Mesothelial cell of epicardium (in vitro differentiated cells): ENCODE measurements at places on chromosomes 2 and 18.

DNA sequence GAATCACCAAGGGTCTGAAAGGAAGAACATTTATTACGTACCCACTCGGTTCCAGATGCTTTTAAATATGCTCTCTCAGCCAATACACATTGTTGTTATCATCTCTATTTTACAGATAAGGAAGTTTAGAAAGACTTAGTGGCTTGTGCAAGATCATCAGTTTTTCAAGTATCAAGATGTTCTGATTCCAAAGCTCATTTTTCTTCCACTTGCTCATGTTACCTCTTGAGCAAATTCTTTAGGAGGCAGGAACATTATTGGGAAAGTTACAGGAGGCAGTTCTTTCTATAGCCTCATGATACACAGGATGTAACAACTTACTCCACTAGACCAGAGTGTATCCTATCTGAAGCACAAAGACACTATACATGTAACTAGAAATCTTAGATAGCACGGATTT lies 65.0 kb upstream of the MMADHC start:
- peak overlapping the region; percentile 22 for H3K27ac ChIP-seq
- H3K27me3 ChIP-seq: no peaks in the 10 kb centered on the region
- DNase-seq: no peak
- H3K36me3 ChIP-seq: peaks cover 4% of the 10 kb centered on the region
- H3K4me3 ChIP-seq: no peak overlapping the region
- H3K4me1 ChIP-seq: peaks cover 40% of the 10 kb centered on the region

DNA sequence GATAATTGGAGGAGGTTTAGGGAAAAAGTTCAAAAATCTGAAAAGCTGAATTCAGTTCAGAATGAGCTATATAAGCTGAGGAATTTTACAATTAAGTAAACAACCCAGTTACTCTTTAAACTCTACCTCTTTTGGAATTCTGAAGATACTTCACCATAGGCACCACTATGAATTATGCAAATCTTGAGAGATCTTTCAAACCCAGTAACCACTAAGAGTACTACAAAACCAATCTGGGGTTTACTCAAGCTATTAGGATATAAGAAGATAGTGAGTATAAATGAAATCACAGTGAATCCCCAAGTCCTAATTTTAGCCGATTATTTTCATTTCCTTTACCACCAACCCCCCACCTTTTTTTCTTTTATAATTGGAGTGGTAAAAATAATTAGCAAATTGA lies 6.0 kb upstream of the CTLA4 start:
- H3K4me3 ChIP-seq: no peak overlapping the region
- no peaks in the 10 kb centered on the region for H3K4me1 ChIP-seq
- no peaks in the 10 kb centered on the region for H3K36me3 ChIP-seq
- H3K27me3 ChIP-seq: peaks cover 11% of the 10 kb centered on the region
- DNase-seq: no peak

- peaks cover 30% of the 10 kb centered on the region for H3K36me3 ChIP-seq
- DNase-seq: no peak
- H3K4me3 ChIP-seq: no peak overlapping the region
- H3K27ac ChIP-seq: no peak overlapping the region
- no peaks in the 10 kb centered on the region for H3K27me3 ChIP-seq
These were observed 26.4 kb downstream of the NBEAL1 start for GRCh38 chr2:203040966-203041521.

DNA sequence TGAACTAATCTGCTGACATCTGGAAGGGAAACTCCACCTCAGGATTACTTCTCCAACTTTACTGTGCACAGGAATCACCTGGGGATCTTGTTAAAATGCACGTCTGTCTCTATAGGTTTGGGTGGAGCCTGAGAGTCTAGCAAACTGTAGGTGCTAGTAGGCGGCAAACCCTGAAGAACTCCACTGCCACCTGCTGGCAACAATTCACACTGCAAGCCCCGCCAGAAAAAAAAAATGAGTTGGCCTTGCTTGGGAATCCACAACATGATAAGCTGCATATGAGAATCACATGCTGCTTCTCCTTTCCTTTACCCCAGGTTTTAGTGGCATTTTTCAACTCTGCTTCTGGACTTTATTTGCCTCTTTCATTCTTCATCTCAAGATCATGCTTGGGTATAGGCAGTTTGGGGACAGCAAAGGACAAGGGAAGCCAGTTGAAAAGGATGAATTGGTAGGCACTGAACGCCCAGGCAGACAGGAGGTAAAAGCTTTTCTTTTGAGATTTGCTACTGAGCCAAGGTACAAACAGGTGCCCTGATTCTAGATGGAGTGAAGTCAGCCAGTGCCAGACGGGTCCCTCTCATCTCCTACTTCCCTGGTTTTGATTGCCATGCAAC lies 88.8 kb downstream of the VIT start:
- no peak overlapping the region for H3K27ac ChIP-seq
- H3K4me1 ChIP-seq: peaks cover 13% of the 10 kb centered on the region
- no peaks in the 10 kb centered on the region for H3K36me3 ChIP-seq
- H3K4me3 ChIP-seq: no peak overlapping the region
- H3K27me3 ChIP-seq: peaks cover 10% of the 10 kb centered on the region
- no peak for DNase-seq

- H3K4me1 ChIP-seq: peaks cover 8% of the 10 kb centered on the region
- peaks cover 83% of the 10 kb centered on the region for H3K27me3 ChIP-seq
These were observed at the start of gene ANKRD29 for GRCh38 chr18:23662309-23663263. TSS of gene ANKRD29 (minus strand) at chr18:23662911. CDS start at chr18:23662730, 181 bp downstream.

- H3K27me3 ChIP-seq: no peaks in the 10 kb centered on the region
- H3K4me3 ChIP-seq: no peak overlapping the region
- H3K27ac ChIP-seq: peak overlapping the region; percentile 85
- H3K36me3 ChIP-seq: no peaks in the 10 kb centered on the region
- H3K4me1 ChIP-seq: peaks cover 67% of the 10 kb centered on the region
These were observed 260.8 kb downstream of the TGIF1 start for GRCh38 chr18:3710712-3711301.

DNA sequence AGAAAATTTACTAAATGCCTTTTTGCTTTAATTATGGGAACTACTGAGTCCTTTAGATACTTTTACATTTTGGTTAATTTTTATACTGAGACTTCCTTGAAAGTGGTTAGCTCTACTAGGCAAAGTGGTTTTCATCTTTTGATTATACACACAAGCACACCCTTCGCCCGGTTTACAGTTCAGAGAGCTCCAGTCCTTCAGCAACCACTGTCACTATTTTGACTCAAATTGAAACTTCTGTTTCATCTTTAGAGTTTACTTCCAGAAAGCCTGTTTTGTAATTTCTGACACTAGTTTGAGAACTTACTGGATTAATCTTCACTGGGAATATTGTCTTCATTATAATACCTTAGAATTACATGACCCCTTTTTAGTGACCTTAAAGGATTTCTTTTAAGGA lies 140.3 kb upstream of the FOSL2 start:
- no peak overlapping the region for H3K4me3 ChIP-seq
- peaks cover 5% of the 10 kb centered on the region for H3K4me1 ChIP-seq
- no peak overlapping the region for H3K27ac ChIP-seq
- DNase-seq: no peak
- H3K27me3 ChIP-seq: no peaks in the 10 kb centered on the region

GRCh38 chr18:55927831-55928230 lies 339.8 kb upstream of the TCF4 start:
- no peak overlapping the region for H3K4me3 ChIP-seq
- no peak for DNase-seq
- peaks cover 20% of the 10 kb centered on the region for H3K4me1 ChIP-seq
- peak overlapping the region; percentile 69 for H3K27ac ChIP-seq
- H3K36me3 ChIP-seq: no peaks in the 10 kb centered on the region

- DNase-seq: no peak
- H3K27me3 ChIP-seq: no peaks in the 10 kb centered on the region
- H3K36me3 ChIP-seq: no peaks in the 10 kb centered on the region
- no peak overlapping the region for H3K4me3 ChIP-seq
- no peak overlapping the region for H3K27ac ChIP-seq
- no peaks in the 10 kb centered on the region for H3K4me1 ChIP-seq
These were observed 41.6 kb upstream of the DPP10 start for GRCh38 chr2:114400890-114401289.
